Activated T-cell treated with anti-CD3 and anti-CD28 coated beads, Interleukin-2, amount 50 U/mL, for 72 hours (primary cell): ENCODE measurements at places on chromosomes 4 and X. TPM values are rescaled to one million over a fixed set of nuclear protein-coding genes. Genes with fewer than 3 reads are reported as not detected.

TMEM154 gene
- total RNA-seq: 22.0 TPM

GRCh38 chr4:182843808-182844325, 73.3 kb downstream of the DCTD start:
- no peaks in the 10 kb centered on the region for H3K36me3 ChIP-seq
- no peaks in the 10 kb centered on the region for H3K4me1 ChIP-seq
- H3K4me3 ChIP-seq: no peak overlapping the region
- H3K27me3 ChIP-seq: no peaks in the 10 kb centered on the region

DNA sequence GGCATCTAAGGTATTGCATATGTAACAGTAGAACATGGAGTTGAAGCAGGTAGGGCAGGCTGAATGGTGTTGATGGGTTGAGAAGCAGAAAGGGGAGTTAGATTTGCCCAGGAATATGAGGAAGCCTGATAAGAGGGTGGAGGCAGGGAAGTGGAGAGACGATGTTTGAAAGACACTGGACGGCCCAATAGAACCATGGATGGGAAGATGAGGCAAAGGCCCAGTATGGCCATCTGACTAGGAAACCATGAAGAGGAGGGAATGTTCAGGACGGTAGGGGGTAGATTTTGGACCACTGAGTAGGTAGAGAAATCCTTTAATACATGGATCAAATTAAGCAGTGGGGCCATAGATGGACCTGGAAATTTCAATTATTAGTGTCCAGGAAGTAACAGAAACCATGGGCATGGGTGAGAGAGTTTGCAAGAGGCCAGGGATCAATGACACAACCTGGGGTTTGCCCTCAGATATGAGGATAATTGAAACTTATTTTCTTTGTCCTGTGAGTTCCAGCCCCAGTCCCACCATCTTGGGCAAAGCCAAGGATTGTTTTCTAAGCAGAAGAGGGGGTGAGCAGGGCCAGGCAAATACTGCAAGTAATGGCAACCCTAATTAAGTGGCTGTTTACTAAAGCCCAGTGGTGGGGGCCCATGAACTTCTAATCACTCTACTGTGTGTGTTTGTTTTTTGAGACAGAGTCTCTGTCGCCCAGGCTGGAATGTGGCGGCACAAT, 2.5 kb upstream of the USP11 start:
- DNase-seq: no peak
- H3K4me1 ChIP-seq: peaks cover 22% of the 10 kb centered on the region
- peaks cover 9% of the 10 kb centered on the region for H3K27me3 ChIP-seq
- no peak overlapping the region for H3K4me3 ChIP-seq
- no peak overlapping the region for H3K27ac ChIP-seq

DNA sequence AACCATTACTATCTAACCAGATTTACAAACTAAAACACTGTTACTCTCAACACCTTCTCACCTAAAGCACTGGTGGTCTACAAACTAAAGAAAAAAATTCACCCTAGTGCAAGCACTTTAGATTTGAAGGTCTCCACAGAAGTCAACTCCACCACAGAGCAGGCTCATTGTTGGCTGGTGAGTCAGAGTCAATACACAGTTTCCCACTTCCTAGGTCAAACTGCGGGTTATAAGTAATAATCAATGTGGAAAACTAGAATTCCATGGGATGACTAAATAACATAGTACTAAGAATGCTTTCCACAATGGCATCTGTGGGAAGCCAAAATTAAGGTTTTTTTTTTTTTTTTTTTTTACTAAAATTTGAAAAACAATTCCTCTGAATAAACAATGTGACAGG, 191.8 kb downstream of the PDGFC start:
- DNase-seq: no peak
- no peaks in the 10 kb centered on the region for H3K4me1 ChIP-seq
- no peaks in the 10 kb centered on the region for H3K27me3 ChIP-seq
- H3K27ac ChIP-seq: no peak overlapping the region

DNA sequence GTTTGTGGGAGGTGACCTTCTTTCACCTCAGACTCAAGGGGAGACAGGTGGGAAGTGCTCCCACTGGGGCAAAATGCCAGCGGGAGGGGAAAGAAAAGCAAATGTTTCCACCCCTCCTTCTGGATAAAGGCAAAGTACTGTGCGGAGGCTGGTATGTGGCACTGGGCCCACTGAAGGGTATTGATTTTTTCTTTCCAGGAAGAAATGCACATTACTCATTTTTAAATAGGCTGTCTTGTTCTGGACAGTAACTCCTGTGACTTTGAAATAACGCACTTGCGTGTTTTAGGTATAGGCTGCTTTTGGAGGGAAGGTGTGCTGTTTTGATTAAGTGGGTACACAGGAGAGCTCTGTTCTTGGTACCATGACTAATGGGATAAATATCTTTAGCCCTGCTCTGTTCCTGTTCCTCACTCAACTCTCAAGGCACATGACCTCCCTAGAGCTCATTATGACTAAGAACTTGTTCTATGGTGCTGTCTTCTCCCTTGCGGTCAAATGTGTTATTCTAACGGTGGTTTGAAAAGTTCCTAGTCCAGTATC, 40.7 kb upstream of the MBTPS2 start:
- H3K4me3 ChIP-seq: no peak overlapping the region
- DNase-seq: no peak
- no peaks in the 10 kb centered on the region for H3K4me1 ChIP-seq

SASH3 gene
- 166 TPM for total RNA-seq

DNA sequence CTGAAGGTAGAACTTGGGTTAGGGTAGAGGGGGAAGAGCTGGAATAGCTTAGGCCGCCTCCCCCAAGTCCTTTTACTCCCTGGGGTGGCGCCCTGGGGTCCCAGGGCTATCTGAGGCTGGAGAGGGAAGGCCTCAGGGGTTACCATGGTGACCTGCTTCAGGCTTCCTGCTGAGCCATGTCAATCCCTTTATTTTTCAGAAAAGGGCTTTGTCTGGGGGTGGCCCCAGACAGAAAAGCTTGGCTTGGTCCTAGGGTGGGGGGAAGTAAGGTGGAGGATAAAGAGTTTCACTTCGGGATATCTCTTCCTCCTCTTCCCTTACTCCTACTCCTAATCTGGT, 6.3 kb downstream of the EFNB1 start:
- no peak overlapping the region for H3K27ac ChIP-seq
- H3K27me3 ChIP-seq: peaks cover 6% of the 10 kb centered on the region
- no peak overlapping the region for H3K4me3 ChIP-seq

TCEAL7 gene
- not detected for total RNA-seq

GRCh38 chr4:113756005-113756410, 5.5 kb downstream of the CAMK2D start:
- H3K4me3 ChIP-seq: peak overlapping the region; percentile 86
- no peaks in the 10 kb centered on the region for H3K27me3 ChIP-seq
- H3K27ac ChIP-seq: peak overlapping the region; percentile 95
- H3K4me1 ChIP-seq: peaks cover 64% of the 10 kb centered on the region
- peaks cover 31% of the 10 kb centered on the region for H3K36me3 ChIP-seq

F8A2 gene
- total RNA-seq: not detected

PNMA3 gene
- 2.2 TPM for total RNA-seq
